ENCODE measurements at places on chromosomes 5 and 9.

DNA sequence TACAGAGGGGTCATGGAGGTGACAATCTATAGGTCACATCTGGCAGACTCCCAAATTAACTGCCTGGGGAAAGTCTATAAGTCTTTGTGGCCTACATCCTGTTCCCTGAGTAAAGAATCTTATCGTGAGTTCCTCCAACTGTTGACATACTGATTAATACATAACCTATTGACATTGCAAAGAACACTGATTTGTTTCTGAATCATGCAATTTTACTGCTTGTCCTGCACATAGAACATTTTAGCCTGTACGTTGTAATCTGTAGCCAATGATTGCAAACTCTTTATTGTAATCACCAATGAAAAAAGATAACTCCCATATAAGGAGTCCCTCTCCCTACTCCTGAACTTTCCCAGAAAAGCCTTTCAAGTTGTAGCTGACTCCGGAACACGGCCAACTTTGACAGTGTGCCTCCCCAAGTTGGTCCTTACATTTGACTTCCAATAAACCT lies 18.8 kb upstream of the OR2K2 start:
- DNase-seq: no peak

DNA sequence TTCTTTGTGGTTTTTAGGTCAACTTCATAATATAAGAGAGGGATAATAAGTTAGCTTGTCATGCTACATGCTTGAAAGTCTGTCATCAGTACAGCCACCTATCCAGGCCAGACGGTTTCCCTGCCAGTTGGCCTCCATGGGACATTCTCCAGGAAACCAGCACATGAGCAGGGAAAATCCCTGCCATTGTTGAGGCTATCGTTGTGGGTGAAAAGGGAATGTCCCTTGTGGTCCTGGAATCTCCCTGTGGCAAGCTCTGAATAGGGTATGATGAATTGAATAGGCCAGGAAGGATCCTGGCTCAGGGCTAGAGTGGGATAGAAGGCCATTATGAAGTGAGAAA lies 12.3 kb downstream of the F2RL1 start:
- DNase-seq: no peak

GRCh38 chr9:129823542-129823934 lies 398 bp downstream of the TOR1A start:
- no peak for DNase-seq

DNA sequence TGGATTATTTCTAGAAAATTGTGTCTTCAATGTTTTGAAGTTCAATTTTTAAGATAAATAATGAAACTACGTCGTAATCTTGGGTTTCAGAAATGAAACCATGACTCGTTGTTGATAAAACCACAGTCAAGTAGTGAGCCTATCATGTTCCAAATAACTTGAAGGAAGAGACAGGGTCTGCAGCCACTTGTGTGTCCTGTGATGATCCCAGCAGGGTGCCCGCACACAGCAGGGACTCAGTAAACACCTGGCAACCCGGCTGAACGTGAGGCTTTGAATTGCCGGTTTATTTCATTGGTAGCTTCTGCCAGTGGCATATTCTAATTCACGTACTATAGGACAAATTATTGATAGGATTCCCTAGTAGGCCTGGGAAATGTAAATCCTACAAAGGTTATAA lies 679.6 kb downstream of the IRX1 start:
- DNase-seq: no peak

DNA sequence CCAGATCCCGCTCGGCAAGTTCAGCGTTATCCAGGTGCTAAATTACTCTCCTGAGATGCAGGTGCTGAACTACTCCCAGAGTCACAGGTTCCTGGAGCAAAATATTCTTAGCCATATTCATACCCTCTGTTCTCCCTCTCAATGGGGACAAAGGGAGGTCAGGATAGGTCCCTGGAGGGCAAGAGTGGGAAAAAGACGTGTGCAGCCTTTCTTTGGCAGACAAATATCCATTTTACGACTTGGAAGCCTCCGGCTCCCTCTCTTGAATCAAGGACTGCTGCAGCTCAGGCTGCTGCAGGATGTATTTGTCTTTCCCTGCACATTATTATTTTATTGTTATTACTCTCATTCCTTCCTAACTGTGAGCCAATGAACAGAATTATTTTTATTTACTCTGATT lies 590.2 kb downstream of the NR2F1-AS1 start:
- no peak for DNase-seq

Data from anterior cingulate cortex (tissue), 58 donors.